ENCODE measurements at places on chromosomes 1 and 21. TPM values are rescaled to one million over a fixed set of nuclear protein-coding genes. Genes with fewer than 3 reads are reported as not detected.

The OMA1 gene
- 5.5 TPM for total RNA-seq

The MTF2 gene
- 12.3 TPM for total RNA-seq

The TRIM46 gene
- 2.9 TPM for total RNA-seq

The TNFAIP8L2 gene
- total RNA-seq, result not detected

The GPR37L1 gene
- 0.14 TPM for total RNA-seq

Data from A549 treated with Hydrocortisone at 1 μM for 4 hours (cell line).